ENCODE measurements at places on chromosomes 1 and 21. TPM values are rescaled to one million over a fixed set of nuclear protein-coding genes. Genes with fewer than 3 reads are reported as not detected.

- no peaks in the 10 kb centered on the region for H3K4me1 ChIP-seq
- no peak overlapping the region for H3K27ac ChIP-seq
- no peak for DNase-seq
Measured at GRCh38 chr1:2981388-2981787, 39.9 kb upstream of the ACTRT2 start.

- no peak overlapping the region for H3K27ac ChIP-seq
- H3K4me1 ChIP-seq: no peaks in the 10 kb centered on the region
- H3K4me3 ChIP-seq: no peak overlapping the region
- no peak for DNase-seq
Measured at GRCh38 chr1:56535939-56536338, 43.4 kb downstream of the PLPP3 start.

- DNase-seq: no peak
- H3K36me3 ChIP-seq: no peaks in the 10 kb centered on the region
- H3K27ac ChIP-seq: peak overlapping the region; percentile 95
- no peaks in the 10 kb centered on the region for H3K27me3 ChIP-seq
- H3K4me3 ChIP-seq: peak overlapping the region; percentile 73
Measured at GRCh38 chr1:174160109-174160473, 771 bp downstream of the RABGAP1L start.

The C1orf185 gene
- not detected for total RNA-seq

- peak overlapping the region; percentile 44 for H3K4me3 ChIP-seq
- H3K27me3 ChIP-seq: no peaks in the 10 kb centered on the region
- H3K4me1 ChIP-seq: peaks cover 83% of the 10 kb centered on the region
- peak; percentile 61 for DNase-seq
- H3K36me3 ChIP-seq: peaks cover 49% of the 10 kb centered on the region
Measured at GRCh38 chr1:32272557-32273390, 19.1 kb upstream of the HDAC1 start.

DNA sequence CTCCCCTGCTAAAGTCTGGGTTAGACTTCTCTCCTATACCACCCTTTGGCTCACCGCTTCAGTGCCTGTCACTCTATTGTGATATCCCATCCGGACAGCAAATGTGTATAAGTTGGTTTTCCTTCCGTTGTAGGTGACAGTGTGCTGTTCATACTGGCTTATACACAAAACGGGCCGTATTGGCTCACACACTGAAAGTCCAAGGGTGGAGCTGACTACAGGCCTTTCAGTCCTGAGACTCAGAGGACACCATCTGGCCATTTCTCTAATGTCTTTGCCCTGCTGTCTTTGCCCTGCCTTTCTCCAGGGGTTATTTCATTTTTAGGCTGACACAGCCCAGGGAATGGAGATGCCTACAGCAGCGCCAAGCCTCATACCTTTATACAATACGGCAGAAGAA lies 90.7 kb downstream of the URB2 start:
- H3K36me3 ChIP-seq: no peaks in the 10 kb centered on the region
- no peaks in the 10 kb centered on the region for H3K4me1 ChIP-seq
- DNase-seq: no peak
- peaks cover 4% of the 10 kb centered on the region for H3K27me3 ChIP-seq

The LCE6A gene
- not detected for total RNA-seq

GRCh38 chr1:58911841-58912499 lies 128.1 kb upstream of the JUN start:
- no peaks in the 10 kb centered on the region for H3K4me1 ChIP-seq
- DNase-seq: no peak
- no peak overlapping the region for H3K4me3 ChIP-seq
- no peak overlapping the region for H3K27ac ChIP-seq
- H3K27me3 ChIP-seq: no peaks in the 10 kb centered on the region

The NTMT2 gene
- total RNA-seq: not detected

GRCh38 chr1:55288245-55288644 lies 73.1 kb upstream of the USP24 start:
- DNase-seq: no peak
- peaks cover 6% of the 10 kb centered on the region for H3K4me1 ChIP-seq
- no peak overlapping the region for H3K4me3 ChIP-seq

The VHLL gene
- not detected for total RNA-seq

DNA sequence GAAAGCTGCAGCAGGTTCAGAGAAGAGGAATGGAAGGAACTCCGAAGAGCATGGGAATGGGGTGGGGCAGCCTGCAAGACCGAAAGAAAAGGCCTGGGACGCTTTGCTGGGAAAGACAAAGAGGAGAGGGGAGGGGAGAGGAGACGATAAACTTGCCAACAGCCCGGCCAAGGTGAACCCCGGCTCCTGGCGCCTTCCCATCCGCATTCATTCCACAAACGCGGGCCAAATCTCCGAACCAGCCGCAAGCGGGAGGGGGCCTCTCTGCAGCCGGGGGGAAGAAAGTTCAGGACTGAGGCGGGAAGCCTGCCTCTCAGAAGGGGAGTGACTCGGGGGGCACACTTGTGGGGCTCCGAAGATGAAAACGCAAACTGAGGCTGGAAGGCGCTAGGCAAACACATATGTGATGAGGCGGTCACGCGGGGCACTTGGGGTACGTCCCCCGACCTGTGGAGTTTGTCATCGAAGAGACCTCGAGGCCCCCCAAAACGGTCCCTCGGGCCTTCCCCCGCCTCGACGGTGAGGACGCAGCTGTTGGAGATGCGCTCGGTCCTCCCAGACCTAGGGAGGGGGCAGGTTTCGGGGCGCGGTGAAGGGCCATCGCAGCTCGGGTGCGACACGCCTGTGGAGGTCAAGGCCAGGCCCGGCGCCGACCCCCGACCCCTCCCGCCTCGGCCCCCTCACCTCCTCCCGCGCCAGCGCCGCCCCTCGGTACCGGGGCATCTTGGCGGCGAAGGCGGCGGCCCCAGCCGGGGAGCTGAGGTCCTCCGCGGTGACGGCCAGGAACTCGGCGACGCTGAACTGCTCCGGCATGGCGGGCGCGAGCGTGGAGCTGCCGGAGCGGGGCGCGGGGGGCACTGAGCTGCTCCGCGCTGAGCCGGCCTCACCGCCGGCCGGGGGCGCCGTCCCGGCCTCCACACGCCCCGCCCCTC lies at the start of gene ASAP3:
ASAP3 (minus strand) TSS at position 859 of the 932 bp plus-strand sequence; CDS start at position 813, 46 bp downstream.
- peaks cover 17% of the 10 kb centered on the region for H3K27me3 ChIP-seq
- no peak within 1 kb of the TSS for H3K27ac ChIP-seq
- H3K4me3 ChIP-seq: peak within 1 kb of the TSS; percentile 55
- H3K4me1 ChIP-seq: peaks cover 17% of the 10 kb centered on the region
- no peak for DNase-seq
- no peaks in the 10 kb centered on the region for H3K36me3 ChIP-seq

DNA sequence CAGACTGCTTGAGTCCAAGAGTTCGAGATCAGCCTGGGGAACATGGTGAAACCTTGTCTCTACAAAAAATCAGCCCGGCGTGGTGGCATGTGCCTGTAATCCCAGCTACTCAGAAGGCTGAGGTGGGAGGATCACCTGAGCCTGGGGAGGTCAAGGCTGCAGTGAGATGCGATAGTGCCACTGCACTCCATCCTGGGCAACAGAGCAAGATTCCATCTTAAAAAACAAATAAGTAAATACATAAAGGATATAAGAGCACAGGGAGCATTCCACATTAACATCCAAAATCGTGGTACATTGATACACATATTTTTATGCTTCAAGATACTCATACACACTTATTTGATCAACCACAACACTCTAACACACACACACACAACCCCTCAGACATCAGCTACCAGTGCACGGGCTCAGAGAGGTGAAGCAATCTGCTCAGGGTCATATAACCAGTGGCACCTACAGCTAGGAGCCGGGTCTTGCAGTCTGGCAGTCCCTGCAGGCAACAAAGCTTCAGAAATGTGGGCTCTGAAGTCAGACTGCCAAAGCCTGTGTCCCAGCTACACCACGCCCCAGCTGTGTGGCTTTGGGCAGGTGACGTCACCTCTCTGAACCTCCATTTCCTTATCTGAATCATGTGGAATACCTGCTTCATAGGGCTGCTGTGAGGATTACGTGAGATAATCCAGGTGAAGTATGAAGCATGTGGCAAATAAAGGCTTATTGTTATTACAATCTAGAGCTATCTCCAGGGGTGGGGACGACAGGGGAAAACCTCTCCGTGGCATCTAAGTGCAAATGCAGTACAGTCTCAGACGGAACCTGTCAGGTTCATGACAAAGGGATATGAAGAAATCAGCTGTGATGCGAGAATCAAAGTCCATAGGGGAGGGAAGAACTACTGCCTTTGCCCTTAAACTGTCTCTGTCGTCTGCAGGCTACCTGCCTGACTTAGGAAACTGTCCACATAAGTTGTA lies 4.8 kb upstream of the CRYBG2 start:
- H3K27me3 ChIP-seq: peaks cover 23% of the 10 kb centered on the region
- no peaks in the 10 kb centered on the region for H3K36me3 ChIP-seq
- H3K27ac ChIP-seq: no peak overlapping the region
- peak; percentile 59 for DNase-seq

The CFAP45 gene
- total RNA-seq: 8.4 TPM

DNA sequence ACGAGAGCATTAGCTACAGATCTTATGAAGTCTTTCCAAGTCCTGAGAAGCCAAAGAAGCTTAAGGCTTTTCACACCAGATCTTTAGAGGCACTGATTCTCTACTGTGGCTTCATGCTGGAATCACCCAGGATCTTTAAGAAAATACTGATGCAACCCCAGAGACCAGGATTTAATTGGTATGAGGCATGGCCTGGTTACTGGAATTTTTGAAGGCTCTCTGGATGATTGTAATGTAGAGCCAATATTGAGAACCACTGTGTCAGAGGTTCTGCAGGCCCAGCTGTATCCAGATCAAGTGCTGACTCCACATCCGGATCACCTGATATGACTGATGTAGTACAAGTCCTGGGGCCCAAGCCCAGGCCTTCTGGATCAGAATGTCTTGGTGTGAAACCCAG lies 105.7 kb downstream of the PLPPR5 start:
- H3K27ac ChIP-seq: no peak overlapping the region
- no peaks in the 10 kb centered on the region for H3K4me1 ChIP-seq

The TMPRSS15 gene
- not detected for total RNA-seq

- H3K4me3 ChIP-seq: no peak overlapping the region
- H3K27ac ChIP-seq: no peak overlapping the region
- no peak for DNase-seq
- H3K36me3 ChIP-seq: peaks cover 7% of the 10 kb centered on the region
- H3K27me3 ChIP-seq: no peaks in the 10 kb centered on the region
Measured at GRCh38 chr1:233240371-233240770, 55.2 kb downstream of the PCNX2 start.

- no peaks in the 10 kb centered on the region for H3K27me3 ChIP-seq
- DNase-seq: peak; percentile 90
- peak overlapping the region; percentile 67 for H3K27ac ChIP-seq
- H3K4me1 ChIP-seq: peaks cover 37% of the 10 kb centered on the region
Measured at GRCh38 chr1:113783254-113784103, 24.2 kb upstream of the PHTF1 start.

The VCAM1 gene
- not detected for total RNA-seq

GRCh38 chr1:43799656-43800635 lies 92.6 kb downstream of the ST3GAL3 start:
- DNase-seq: no peak
- H3K27me3 ChIP-seq: no peaks in the 10 kb centered on the region
- H3K27ac ChIP-seq: no peak overlapping the region
- H3K4me3 ChIP-seq: no peak overlapping the region

- no peak for DNase-seq
- H3K36me3 ChIP-seq: no peaks in the 10 kb centered on the region
- H3K4me3 ChIP-seq: no peak overlapping the region
- no peaks in the 10 kb centered on the region for H3K27me3 ChIP-seq
- no peak overlapping the region for H3K27ac ChIP-seq
Measured at GRCh38 chr21:33116676-33117075, 46.7 kb downstream of the OLIG1 start.

The SPRR3 gene
- not detected for total RNA-seq

DNA sequence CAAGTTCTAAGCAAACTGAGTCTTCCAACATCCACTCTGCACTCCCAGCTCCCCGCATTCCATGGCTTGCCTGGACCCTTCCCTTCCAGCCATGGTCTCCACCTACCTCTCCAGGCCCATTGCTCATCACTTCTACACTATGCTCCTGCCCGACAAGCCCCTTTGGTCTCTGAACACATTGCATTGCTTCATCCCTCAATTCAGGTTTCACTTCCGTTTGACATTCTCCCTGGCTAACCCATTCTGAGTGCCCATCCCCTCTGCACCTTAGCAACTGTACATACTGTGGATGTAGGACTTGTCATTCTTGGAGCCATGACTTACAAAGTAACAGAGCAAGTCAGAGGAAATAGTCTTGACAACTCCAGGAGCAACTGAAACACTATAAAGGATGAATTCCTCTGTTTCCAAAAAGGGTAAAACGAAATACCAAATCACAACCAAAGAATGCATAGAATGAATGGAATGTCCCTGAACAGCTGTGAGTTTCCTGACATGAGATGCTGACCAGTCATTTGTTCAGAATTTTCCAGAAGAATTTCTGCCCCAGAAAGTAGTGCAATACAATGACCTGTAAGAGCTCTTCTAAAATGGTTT lies 66.7 kb downstream of the KCNJ6 start:
- H3K27me3 ChIP-seq: peaks cover 7% of the 10 kb centered on the region
- DNase-seq: no peak
- no peaks in the 10 kb centered on the region for H3K4me1 ChIP-seq
- no peaks in the 10 kb centered on the region for H3K36me3 ChIP-seq

The IFI44L gene
- total RNA-seq: 23.9 TPM

GRCh38 chr1:31880957-31881687 lies 57.0 kb downstream of the PTP4A2 start:
- peaks cover 4% of the 10 kb centered on the region for H3K4me1 ChIP-seq
- H3K36me3 ChIP-seq: no peaks in the 10 kb centered on the region
- no peaks in the 10 kb centered on the region for H3K27me3 ChIP-seq
- no peak for DNase-seq
- no peak overlapping the region for H3K4me3 ChIP-seq

DNA sequence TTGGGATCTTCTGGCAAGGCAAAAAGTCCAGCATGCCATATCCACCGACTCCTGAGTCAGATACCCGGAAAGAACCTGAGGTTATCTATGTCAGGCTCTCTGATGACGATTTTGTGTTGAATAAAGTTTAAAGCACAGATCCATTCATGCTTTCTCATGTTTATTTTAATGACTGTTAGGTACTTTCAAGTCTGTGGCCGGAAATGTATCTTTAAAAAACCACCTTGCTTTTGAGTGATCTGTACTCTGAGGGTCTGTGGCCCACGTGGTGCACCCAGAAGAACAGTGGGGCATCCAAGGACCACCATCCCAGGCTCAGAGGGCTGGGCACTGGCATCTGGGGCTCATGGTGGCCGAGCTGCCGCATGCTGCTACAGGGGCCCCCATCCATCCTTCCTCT lies 30.1 kb upstream of the VASH2 start:
- no peak for DNase-seq
- no peaks in the 10 kb centered on the region for H3K4me1 ChIP-seq
- H3K4me3 ChIP-seq: no peak overlapping the region
- H3K27ac ChIP-seq: no peak overlapping the region
- H3K36me3 ChIP-seq: no peaks in the 10 kb centered on the region

GRCh38 chr1:109443476-109443875 lies 17.2 kb upstream of the PSMA5 start:
- H3K4me3 ChIP-seq: no peak overlapping the region
- no peak for DNase-seq
- no peak overlapping the region for H3K27ac ChIP-seq
- peaks cover 17% of the 10 kb centered on the region for H3K27me3 ChIP-seq
- H3K4me1 ChIP-seq: no peaks in the 10 kb centered on the region

- peaks cover 14% of the 10 kb centered on the region for H3K27me3 ChIP-seq
- H3K36me3 ChIP-seq: no peaks in the 10 kb centered on the region
- no peaks in the 10 kb centered on the region for H3K4me1 ChIP-seq
- no peak overlapping the region for H3K4me3 ChIP-seq
Measured at GRCh38 chr21:43210454-43211071, 41.8 kb downstream of the CRYAA start.

Data from CD4-positive, alpha-beta T cell (primary cell).